ENCODE measurements at places on chromosomes 16 and 17. TPM values are rescaled to one million over a fixed set of nuclear protein-coding genes. Genes with fewer than 3 reads are reported as not detected.

The KRT24 gene
- not detected for total RNA-seq

The CTRL gene
- total RNA-seq = 1.0 TPM

The UTS2R gene
- not detected for total RNA-seq

The AXIN2 gene
- 1.0 TPM for total RNA-seq

Data from bronchus fibroblast of lung (primary cell).